Activated T-helper 1 cell treated with anti-CD3 and anti-CD28 coated beads, Interleukin-12 subunit alpha, Interleukin-12 subunit beta, Interleukin-2, Interleukin-4 antibody, amounts not matched to agents 30 ng/mL and 10 ng/mL and 1 ng/mL, durations not matched to agents 14 hours and 24 hours and 36 hours (primary cell): ENCODE measurements at places on chromosomes 5 and 9. TPM values are rescaled to one million over a fixed set of nuclear protein-coding genes. Genes with fewer than 3 reads are reported as not detected.
A peak's percentile ranks its signal among the peaks of the same experiment; 100 is the strongest.

The PCDHB6 gene
- not detected in 2 replicates for total RNA-seq

- no peaks in the 10 kb centered on the region for H3K36me3 ChIP-seq
- DNase-seq, result no peak
- H3K27me3 ChIP-seq, result no peaks in the 10 kb centered on the region
- H3K4me1 ChIP-seq, result no peaks in the 10 kb centered on the region
These were observed 139.1 kb downstream of the PLPPR1 start for GRCh38 chr9:101167490-101168134.

DNA sequence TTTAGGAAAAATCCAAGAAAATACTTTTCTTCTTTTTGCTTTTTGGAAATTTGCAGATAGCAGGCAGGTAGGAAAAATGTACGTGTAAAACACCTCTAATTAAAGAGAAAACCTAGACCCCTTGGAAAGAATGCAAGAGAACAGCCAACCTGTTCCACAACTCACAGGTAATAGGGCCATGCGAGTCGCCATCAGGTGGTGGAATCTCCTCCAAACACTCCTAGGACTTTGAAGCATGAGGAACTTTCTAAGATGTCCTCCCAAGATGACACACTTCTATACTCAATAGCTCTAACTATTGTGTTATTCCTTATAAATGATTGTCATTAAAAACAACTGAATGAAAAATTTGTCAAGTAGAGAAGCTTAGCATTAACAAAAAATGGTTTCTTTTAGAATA, 174.0 kb downstream of the TMC1 start:
- no peaks in the 10 kb centered on the region for H3K36me3 ChIP-seq
- H3K27me3 ChIP-seq, result peaks cover 3% of the 10 kb centered on the region
- no peak overlapping the region for H3K4me3 ChIP-seq
- no peaks in the 10 kb centered on the region for H3K4me1 ChIP-seq
- no peak overlapping the region for H3K27ac ChIP-seq

- no peaks in the 10 kb centered on the region for H3K4me1 ChIP-seq
- H3K27me3 ChIP-seq, result peaks cover 44% of the 10 kb centered on the region
- no peak overlapping the region for H3K27ac ChIP-seq
These were observed 9.4 kb upstream of the LMX1B start for GRCh38 chr9:126604059-126605055.

- H3K27me3 ChIP-seq, result peaks cover 5% of the 10 kb centered on the region
- DNase-seq, result no peak
- no peak overlapping the region for H3K4me3 ChIP-seq
- H3K27ac ChIP-seq, result peak overlapping the region; percentile 77
- peaks cover 25% of the 10 kb centered on the region for H3K4me1 ChIP-seq
- peaks cover 14% of the 10 kb centered on the region for H3K36me3 ChIP-seq
These were observed 9.0 kb upstream of the TIMD4 start for GRCh38 chr5:156971848-156972525.

DNA sequence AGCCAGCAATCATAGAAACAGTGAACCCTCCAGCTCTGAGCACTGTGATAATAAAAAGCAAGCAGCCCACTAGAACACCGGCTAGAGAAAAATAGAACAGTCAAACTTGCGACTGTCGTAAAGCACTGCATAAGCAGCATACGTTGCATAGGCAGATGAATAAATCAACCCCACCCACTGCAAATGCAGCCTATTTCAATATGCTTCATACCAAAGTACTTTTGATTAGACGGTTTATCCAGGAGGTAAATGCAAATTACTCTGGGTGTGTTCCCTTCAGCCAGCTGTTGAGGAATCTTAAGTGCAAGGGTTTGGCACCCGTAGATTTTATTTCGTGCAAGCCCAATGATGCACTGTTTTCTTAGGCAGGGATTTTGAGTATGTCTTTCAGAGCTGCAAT, 32.1 kb upstream of the ANKRD18A start:
- H3K4me1 ChIP-seq, result no peaks in the 10 kb centered on the region
- no peak overlapping the region for H3K27ac ChIP-seq
- H3K4me3 ChIP-seq, result no peak overlapping the region

- H3K4me1 ChIP-seq, result no peaks in the 10 kb centered on the region
- no peaks in the 10 kb centered on the region for H3K36me3 ChIP-seq
- no peaks in the 10 kb centered on the region for H3K27me3 ChIP-seq
- no peak for DNase-seq
- H3K4me3 ChIP-seq, result no peak overlapping the region
These were observed 176.4 kb downstream of the XRCC4 start for GRCh38 chr5:83253720-83254119.

DNA sequence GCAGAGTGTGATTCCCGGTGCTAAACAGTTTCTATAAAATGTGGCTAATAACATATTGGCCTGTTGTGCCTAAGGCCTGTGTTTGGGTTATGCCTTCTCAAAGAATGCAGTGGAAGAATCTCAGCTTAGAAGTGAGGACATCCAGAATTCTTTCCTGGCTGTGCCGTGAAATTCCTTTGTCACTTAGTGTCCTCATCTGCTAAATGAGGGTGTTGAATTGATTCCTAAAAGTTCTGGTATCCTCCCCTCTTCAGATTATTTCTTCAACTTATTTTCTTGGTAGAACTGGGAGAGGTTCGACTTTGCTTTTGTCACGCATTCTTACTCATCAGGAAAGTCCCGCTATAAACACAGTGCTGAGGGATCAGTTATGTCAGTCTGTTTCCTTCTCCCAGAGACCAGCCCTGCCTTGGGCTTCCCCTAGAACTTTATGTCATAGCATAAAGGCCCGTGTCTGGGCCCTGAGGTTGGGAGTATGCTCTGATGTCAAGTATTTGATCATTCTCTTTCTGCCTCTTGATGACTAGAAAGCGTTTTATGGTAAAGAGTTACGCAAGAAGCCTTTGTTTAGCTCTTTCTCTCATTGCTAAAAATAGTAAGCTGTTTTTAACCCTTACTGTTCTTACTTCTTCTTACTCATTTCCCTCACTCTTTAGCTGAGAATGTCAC, 29.5 kb downstream of the MTAP start:
- peak overlapping the region; percentile 20 for H3K4me3 ChIP-seq
- H3K27me3 ChIP-seq, result no peaks in the 10 kb centered on the region
- peaks cover 69% of the 10 kb centered on the region for H3K36me3 ChIP-seq
- DNase-seq, result peak; percentile 66
- H3K4me1 ChIP-seq, result peaks cover 73% of the 10 kb centered on the region

DNA sequence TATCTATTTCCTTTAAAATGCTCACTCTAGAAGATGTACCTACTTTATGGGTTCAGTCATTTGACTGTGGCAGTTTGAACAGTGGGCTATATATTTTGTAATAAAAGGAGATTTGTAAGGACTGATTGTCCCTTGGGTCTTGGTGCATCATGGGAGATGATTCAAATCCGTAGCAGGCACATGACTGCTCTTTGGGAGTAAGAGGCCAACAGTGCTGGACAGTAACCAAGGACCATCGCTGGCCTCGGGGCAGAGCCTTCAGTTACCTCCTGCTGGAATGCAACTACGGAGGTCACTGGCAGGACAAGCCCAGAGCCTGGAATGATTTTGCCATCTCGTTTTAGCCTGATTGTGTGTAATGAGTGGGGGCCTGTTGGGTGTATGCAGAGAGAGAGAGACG, 7.0 kb upstream of the MAMDC2 start:
- no peak overlapping the region for H3K27ac ChIP-seq
- H3K4me3 ChIP-seq, result no peak overlapping the region
- H3K36me3 ChIP-seq, result no peaks in the 10 kb centered on the region
- H3K27me3 ChIP-seq, result peaks cover 5% of the 10 kb centered on the region
